Fibroblast of villous mesenchyme (primary cell): ENCODE measurements at places on chromosomes 5 and 9.
A peak's percentile ranks its signal among the peaks of the same experiment; 100 is the strongest.

DNA sequence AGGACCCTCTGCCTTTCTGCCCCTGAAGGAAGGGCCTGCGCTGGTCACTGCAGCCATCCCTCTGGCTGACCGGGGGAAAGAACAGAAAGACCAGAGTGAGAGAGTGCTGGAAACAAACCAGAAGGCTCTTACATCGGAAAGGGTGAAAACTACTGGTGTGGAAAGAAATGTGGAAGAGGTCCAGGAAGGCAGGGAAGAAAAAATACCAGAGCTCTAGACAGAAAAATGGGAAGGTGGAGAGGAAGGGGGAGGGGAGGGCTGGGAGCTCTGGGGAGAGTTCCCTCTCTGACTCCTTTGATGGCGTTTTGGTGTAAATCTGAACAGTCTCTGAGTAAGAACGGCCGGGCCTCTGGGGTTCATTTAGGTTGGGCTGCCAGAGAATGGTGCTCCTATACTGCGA is 47.7 kb downstream of the COL23A1 start:
- no peak for DNase-seq

DNA sequence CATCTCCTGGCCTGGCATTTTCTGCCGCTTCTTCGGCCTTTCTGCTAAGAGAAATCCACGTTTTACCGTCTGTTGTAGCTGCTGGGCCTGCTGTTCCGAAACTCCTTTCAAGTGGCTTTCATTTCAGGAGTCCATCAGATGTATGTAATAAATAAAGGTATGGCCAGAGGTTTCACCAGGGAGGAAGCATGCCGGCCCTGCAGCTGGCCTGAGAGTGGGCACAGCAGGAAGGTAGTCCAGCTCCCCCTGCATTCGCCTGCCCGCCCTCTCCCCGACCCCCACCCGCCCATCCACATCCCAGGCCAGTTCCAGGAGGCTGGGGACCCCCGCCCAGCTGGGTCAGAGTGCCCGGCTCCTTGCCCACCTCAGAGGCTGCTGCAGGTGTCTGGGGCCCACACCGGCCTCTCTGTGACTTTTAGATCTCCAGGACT is 46.4 kb upstream of the EXOC3 start:
- no peak for DNase-seq

DNA sequence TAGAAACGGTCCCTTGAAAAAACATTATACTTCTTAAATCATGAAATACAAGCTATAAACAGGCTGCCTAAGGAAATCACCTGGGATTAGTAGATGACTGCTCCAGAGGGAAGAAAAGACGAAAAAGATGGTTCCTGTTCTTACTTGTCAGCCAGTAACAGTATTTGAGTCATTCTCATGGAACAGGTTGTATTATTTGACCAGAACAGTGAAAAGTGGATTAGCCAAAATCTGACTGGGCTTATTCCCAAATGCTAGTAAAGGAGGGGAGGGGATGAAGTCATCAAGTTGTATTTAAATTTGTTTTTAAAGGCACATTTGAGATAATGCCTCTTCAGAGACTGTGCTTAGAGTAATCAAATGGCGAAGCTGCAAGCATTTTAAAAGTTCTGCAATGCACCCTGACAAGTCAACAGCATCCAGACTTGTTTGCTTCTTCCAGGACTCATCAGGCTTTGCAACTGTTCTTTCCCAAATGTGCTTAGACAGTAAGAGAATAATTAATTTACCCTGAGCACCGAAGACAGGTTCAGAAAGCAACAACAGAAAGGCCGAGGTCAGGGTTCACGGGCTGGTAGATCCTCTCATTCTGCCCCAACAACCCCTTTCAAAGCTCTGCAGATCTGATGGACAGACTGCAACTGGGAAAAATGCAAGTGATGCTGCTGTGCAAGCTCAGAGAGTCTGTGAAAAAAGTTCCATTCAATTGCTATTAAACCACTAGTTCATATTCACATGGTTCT is 800.6 kb downstream of the KCTD16 start:
- DNase-seq: no peak

DNA sequence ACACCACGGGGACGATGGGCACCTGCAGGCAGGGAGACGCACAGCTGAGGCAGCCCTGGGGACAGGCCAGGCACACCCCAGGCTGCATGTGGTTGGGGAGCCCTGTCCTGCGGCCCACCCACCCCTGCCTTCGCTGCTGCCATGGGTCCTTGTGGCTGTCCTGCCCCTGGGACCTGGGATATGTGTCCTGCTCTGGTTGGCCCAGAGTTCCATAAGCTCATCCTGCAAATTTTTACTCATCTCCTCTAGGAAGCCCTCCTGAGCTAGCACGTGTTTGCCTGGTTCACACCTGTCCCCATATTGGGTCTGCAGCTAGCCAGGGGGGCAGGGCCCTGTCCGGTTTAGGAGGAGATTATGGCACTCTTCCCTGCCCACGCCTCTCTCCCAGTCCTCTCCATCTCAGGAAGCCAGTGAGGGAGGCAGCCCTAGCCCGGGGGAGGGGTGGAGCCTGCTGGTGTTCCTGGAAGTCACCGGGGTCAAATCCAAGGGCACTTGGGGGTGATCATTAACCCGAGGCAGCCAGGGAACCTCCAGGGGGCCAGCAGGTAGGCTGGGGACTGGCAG is 12.2 kb downstream of the EGFL7 start:
- DNase-seq: no peak

DNA sequence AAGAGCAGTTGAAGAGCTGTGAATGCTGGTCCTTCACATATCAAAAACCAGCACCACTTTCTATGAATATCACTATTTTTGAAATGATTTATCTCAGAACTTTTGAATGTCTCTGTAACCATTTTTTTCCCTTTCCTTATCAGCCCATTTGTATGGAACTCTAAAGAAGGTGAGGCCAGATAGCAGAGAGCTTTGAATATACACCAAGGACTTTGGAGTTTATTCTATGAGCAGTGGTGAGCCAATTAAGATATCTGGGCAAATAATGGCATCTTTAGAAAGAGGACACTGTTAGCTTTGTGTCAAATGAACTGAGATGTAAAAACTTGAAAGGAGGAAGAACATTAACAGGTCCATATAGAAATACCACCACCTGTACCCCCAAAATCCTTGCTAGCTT is 22.0 kb downstream of the KCTD16 start:
- DNase-seq: no peak

- DNase-seq: no peak
These were observed 23.6 kb downstream of the LHX6 start for GRCh38 chr9:122205176-122205575.

DNA sequence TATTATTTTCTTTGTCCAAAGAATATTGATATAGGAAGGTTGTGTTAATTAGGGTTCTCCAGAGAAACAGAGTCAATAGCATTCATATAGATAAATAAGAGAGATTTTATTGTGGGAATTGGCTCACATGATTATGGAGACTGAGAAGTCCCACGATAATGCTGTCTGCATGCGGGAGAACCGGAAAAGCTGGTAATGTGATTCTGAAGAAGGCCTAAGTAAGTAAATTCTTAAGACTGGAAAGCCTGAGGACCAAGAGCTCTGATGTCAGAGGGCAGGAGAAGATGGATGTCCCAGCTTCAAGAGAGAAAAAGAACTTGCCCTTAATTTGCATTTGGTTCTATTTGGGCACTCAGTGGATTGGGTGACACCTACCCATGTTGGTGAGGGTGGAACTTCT is 307.4 kb upstream of the C9orf72 start:
- no peak for DNase-seq

DNA sequence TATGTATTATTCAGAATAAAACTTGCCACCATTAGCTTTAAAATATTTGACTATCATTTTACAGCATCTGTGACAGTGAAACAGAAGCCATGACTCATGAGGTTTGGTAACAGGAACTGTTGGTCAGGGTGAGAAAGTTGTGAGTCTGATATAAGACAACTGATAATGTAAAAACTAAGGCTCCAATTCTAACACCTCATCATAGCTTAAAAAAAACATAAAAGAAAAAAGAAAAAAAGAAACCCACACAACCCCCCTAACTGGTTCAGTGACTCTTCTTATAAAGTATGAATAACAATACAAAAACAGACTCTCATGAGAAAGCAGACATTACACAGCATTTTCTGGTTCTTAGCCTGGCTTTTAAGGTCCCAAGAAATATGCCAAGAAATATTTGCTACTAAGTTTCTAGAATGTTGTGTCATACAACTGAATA is 85.8 kb downstream of the MRPS27 start:
- peak; percentile 76 for DNase-seq

DNA sequence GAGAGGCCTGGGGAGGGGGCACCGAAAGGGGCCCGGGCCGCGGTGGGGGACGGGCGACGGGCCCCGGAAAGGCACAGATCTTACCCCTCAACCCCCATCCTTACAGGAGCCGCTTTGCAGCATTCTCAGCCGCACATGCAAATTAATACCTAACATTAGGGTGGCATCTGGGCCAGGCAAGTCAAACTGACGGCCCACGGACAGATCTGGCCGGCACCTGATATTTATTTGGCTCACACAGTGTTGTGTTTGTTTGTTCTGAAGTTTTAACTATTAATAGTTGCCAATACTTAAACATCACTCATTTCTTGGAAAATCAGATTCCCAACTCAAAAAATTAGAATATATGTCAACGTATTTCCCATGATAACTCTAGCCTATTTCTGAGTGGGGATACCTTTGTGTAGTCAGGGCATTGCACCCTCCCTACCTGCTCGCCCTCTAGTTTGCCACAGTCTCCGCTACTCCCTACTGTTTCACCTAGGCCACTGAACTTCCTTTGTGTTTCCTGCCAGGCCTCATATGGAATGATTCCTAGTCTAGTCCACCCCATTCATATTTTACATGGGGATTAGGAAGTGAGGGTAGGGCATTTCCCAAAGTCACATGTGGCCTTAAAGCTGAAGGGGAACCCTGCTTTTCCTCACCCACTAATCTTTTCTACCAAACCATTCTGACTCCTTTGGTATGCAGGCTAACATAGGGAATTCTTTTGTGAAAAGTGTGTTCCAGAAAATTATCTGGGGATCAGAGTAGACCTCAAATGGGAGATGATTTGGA is 71.9 kb upstream of the LARP1 start:
- DNase-seq: no peak

- DNase-seq: no peak
These were observed 41.0 kb upstream of the SHC3 start for GRCh38 chr9:89219637-89220036.

DNA sequence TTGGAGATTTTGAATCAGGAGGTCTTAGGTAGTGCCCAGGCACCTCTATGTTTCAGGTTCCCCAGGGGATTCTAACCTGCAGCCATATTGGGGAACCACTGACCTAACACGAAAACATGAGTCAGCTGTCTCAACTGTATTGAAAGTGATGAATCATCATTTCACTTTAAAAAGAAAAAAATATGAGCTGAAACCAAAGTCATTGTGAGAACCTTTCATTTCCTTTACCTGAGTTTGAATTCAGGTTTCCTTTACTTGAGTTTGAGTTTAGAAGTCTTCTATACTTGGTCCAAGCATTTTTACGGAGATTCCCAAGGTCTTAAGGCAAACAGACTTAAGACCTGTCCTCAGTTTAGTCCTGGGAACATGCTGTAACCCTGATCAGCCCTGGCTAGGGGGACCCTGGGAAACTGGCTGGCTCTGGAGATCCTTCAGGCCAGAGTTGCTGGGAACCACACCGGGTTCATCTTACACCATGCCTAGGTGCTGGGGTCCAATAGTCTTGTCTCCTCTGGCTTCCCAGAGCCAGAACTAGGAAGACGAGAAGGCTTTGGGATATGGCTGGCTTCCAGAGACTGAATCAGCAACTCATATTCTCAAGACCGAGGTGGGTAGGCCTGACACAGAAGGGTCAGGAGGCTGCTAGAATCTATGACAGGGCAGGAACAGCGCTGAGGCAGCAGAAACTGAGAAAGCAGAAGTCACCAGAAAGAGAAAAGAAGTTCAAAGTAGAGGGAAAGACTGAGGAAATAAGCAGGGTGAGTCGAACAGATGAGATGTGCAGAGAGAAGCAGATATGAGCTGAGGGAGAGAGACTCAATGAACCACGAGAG is 16.4 kb upstream of the PDCD1LG2 start:
- peak; percentile 76 for DNase-seq

DNA sequence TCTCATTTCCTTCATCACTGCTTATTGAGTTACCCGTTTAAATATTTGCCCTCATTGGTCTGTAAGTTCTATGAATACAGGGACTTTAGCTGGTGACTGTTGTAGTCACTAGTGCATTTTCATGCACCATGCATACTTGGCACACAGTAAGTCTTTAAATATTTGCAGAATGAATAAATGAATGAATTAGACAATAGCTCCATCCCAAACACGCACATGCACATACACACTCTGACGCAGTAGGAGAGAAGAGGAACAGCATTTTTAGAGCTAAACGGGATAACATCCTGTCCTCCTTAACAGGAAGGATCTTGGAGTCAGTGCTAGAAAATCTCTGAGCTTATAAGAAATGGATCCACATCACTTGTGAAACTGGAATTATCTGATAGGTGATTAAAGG is 447.7 kb downstream of the KIF4B start:
- DNase-seq: no peak

GRCh38 chr5:6365142-6365976 is 13.0 kb downstream of the MED10 start:
- peak; percentile 2 for DNase-seq

DNA sequence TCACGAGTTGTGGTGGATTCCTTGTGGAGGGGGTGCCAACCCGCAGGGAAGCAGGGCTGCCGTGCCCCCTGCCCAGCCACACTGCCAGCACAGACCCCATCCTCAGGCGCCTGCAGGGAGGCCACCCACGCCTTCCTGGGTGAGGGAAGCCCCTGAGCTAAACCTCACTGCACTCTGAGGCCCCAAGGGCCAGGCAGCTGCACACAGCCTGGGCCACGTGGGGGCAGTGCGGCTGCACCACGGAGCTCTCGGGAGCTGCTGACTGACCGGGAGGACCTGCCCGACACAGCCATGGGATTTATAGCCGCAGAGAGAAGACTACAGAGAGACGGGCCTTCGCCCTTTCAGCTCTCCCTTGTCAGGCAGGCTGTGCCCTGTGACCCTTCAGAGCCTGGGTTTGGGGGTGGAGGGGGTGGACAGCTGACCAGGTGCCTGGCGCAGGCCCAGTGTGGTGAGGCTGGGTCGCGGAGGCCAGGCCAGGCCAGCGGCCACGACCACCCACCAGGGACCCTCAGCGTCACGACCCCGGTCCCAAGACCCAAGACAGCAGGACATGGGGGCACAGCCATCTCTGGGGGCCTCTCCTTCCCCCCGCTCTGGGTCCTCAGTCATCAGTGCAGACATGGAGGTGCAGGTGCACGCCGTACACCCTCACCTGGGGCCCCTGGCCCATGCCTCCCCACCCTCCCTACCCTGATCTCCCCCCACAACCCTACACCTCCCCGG is 4.3 kb upstream of the AHRR start:
- DNase-seq: peak; percentile 65

DNA sequence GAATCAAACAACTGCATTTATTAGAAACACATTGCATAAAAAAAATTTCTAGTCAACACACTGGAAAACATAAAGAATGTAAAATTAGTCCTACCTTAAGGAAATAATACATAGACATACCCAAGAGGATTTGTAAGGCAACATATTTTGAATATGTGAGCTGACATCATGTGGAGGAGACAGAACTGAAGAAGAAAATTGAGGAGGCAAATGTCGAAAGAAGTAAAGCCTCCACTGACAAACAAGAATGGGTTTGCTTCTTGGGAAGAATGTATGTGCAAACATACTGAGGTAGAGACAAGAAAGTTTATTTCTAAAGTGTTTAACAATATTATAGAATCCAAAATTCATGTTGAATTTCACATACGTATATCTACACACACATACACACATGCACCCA is 363.0 kb upstream of the PDE4D start:
- DNase-seq: no peak

- peak; percentile 44 for DNase-seq
These were observed 448.5 kb downstream of the CSNK1G3 start for GRCh38 chr5:123960526-123960925.
